ENCODE measurements at places on chromosomes 4 and X.

- no peak for DNase-seq
Observed at GRCh38 chr4:54085284-54085683, 14.7 kb upstream of the GSX2 start.

GRCh38 chr4:181802207-181802606, 441.0 kb upstream of the TENM3 start:
- no peak for DNase-seq

DNA sequence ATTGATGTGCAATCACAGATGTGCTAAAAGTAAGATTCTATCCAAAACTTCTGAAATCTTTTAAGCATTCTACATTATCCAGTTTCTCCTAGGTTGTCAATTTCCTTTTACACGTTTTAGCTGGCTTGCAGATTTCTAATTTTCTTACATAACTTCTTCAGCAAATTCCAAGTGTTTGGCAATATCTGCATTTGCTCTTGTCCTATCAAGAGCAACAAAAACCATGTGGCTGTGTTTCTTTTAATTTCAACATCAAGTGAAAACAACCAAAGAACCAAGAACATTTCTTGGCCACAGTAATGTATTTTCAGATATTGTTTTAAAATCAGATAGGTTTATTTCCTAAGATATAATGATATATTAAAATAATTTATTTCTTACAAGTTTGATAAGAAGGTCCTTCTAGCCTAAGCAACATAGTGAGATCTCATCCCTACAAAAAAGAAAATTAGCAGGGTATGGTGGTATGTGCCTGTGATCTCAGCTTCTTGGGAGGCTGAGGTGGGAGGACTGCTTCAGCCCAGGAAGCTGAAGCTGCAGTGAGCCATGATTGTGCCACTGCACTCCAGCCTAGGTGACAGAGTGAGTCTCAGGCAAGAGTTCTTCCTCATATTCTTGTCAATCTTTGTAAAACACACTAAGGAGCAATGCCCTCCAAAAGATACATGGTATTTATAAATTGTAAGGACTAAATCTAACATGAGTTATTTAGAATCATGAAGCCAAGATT, 131.4 kb upstream of the NAP1L5 start:
- DNase-seq, result no peak

DNA sequence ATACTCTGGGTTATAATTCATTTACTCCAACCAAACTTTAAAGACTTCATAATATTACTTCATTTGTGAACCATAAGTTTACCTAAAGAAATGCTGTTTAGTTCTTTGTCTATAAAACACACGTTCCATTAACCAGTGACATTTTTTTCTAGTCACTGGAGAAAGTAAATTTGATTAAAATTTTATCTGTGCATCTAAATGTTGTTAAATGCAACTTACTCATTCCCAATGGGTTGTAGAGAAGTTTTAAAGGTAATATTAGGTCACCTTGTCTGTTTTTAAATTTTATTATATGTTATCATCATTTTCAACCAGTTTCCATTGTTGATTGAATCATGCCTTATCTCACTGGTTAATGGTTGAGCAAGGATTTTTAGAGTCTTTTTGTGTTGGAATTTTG, 401.4 kb downstream of the CCSER1 start:
- no peak for DNase-seq

DNA sequence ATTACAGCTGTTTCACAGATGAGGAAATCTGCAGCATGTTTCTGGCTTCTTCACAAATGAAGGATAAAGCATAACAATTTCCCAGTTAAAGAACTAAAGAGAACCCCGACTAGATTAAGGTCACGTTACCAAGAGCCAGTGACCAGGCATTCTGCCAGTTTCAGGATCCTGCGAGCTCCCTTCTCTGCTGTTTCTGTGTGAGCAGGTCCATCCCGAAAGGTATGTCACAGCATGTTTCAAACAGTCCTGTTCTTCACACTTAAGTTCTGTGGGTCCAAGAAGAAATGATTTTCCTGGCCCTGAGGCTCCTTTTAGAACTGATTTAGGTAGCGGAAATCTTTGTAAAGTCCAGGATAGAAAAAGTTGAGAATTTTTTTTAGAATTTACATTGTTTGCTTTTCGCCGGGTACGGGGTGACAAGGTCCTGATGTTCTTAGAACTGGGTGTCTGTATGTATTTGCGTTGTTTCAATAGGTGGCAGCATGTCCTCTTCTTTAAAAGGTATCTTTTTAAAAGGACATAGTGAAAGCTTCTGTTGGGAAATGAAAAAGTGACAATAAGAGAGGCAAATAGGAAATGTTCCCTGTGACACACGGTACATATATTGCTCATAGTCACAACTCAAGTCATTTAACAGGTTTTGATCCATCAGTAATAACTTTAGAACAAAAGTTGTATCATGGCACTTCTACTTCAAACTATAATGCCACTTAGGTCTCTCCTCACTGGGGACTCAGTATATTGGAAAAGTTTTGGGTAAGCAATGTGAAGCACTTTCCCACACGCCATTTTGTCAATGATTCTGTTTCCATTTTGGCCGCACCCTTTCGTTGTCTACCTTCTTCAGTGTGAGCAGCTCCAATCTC, 18.4 kb downstream of the IL21 start:
- no peak for DNase-seq

DNA sequence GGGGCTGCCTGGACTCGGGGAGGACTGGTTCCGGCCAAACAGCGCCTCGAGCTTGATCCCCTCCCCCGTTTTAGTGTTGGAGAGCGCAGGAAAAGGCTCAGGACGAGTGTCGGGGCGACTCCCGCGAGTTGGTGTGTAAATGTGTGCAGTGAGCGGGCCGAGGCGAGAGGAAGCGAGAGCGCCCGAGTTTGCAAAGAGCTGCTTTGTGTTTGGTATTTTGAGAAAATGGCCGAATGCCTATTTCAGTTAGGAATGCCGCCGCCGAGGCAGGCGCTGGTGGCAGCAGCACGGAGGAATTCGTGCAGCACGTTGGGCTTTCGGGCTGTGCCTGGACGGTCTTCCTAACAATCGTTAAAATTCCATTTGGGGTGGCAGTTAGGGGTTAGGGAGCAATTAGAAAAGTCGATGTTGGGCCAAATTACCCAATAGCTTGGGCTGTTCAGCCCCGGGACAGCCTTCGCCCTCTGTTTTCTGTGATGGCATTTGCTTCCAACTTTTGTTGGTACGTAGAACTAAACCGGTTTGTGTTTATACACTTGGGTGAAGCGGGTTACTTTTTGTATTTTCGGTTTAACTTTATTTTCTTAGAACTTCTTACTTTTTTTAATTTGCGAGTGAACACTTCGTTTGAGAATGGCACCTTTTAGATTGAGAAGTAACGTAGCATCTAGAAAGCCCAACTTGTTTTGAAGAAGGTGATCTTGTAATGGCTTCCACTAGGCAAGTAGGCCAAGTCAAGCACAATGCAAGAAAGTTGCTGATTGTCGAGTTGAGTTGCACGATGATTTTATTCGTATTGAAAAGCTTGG, 1.6 kb downstream of the REST start:
- no peak for DNase-seq

DNA sequence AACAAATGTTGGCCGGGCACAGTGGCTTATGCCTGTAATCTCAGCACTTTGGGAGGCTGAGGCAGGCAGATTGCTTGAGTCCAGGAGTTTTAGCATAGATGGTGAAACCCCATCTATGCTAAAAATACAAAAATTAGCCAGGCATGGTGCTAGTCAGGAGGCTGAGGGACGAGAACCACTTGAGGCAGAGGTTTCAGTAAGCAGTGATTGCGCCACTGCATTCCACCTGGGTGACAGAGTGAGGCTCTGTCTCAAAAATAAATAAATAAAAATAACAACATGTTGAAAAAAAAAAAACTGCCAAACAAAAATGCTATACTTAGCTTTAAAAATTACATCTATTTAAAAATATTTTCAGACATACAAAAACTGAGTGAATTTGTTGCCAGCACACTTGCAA, 374.2 kb upstream of the SMIM31 start:
- no peak for DNase-seq

GRCh38 chr4:4494882-4495281, 47.0 kb downstream of the STX18 start:
- DNase-seq, result no peak

DNA sequence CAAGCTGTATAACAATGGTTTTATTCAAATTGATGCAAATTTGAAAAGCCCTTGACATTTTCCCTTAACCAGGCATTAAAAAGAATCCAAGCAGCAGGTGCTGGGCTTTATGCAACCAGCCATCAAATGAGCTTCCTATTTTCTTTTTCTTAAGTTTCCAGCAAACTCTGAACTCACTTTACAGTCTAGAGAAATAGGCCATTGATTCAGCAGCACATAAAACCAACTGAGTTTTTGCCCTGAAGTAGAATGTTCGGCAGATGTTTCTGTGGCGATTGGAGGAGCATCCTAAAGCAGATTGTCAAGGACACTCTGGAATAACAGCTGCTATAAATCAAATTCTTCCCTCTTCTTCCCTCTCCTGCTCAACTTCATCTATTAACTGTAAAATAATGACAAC, 582.8 kb upstream of the CPEB2 start:
- DNase-seq, result no peak

DNA sequence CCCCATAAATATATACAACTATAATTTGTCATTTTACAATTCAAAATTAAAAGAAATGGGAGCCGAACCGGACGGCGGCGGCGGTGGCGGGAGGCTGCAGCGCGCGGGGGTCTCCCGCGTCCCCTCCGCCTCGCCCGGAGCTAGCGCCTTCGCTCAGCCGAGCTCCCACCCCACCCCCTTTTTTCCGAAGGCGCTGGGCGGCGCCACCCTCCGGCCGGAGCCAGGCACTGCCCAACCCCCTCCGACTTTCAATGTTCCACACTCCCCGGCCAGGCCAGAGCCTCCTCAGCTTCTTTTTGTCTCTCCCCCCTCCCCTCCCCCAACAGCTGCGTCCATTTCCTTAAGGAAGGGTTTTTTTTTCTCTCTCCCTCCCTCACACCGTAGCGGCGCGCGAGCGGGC, 214.1 kb upstream of the GEMIN8 start:
- no peak for DNase-seq

GRCh38 chr4:113407409-113407808, 354.1 kb downstream of the CAMK2D start:
- DNase-seq, result no peak

DNA sequence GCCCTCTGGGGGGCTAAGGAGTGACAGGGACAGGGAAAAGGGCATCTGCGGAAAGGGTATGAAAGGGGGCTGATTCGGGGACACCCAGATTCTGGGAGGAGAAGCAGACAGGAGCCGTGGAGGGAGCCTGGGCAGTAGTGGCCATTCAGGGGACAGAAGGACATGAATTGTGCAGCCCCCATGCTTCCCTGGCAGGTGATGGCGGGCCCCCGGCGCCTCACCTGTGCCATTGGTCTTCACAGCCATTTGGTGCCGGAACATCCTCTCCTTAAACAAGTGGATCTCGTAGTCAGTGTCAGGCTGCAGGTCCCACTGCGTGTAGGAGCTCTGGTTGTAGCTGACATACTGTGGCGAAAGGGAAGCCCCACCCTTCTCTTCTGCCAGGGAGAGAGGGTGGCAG, 21.9 kb downstream of the L1CAM start:
- DNase-seq, result no peak

- no peak for DNase-seq
Observed at GRCh38 chr4:52144372-52144771, 93.3 kb downstream of the SPATA18 start.

- no peak for DNase-seq
Observed at GRCh38 chr4:26326791-26327190, 6.0 kb downstream of the RBPJ start.
